Common myeloid progenitor, CD34-positive (primary cell): ENCODE measurements at places on chromosomes 2 and 18.
A peak's percentile ranks its signal among the peaks of the same experiment; 100 is the strongest.

DNA sequence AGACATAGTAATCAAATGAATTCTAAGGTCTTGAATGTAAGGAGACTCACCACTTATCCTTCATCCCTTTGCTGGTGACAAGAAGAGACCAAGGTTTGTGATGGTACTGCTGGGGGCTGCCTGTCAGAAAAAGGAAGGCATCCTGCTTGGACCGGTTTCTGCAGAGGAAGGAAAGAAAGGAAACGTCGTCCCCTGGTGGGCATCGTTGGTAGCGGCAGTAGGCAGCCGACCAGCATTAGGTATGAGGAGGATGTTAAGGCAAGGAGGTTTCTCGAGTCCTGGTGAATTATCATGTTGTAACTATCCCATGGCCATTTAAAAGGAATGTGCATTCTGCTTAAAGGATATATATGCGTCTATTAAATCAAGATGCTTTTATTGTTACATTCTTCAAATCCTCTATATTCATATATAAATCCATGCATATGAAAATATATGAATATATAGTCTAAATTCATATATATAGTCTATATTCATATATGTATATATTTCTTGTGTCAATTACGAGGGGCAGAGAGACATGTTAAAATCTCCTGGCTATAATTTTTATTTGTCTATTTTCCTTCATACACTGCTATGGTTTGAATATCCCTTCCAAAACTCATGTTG lies 94.4 kb upstream of the TGFA start:
- H3K36me3 ChIP-seq = no peaks in the 10 kb centered on the region
- H3K4me3 ChIP-seq = no peak overlapping the region
- H3K4me1 ChIP-seq = no peaks in the 10 kb centered on the region
- peak; percentile 76 for DNase-seq
- H3K27me3 ChIP-seq = no peaks in the 10 kb centered on the region

- DNase-seq = no peak
- no peak overlapping the region for H3K27ac ChIP-seq
- peaks cover 19% of the 10 kb centered on the region for H3K4me1 ChIP-seq
These were observed 1.4 kb upstream of the DOK6 start for GRCh38 chr18:69399253-69399652.

- no peaks in the 10 kb centered on the region for H3K27me3 ChIP-seq
- H3K27ac ChIP-seq = no peak overlapping the region
- no peaks in the 10 kb centered on the region for H3K36me3 ChIP-seq
- no peaks in the 10 kb centered on the region for H3K4me1 ChIP-seq
- no peak for DNase-seq
These were observed 203.0 kb upstream of the KCNJ3 start for GRCh38 chr2:154495455-154495868.

GRCh38 chr2:120859814-120860578 lies 124.3 kb downstream of the GLI2 start:
- DNase-seq = no peak
- H3K4me1 ChIP-seq = no peaks in the 10 kb centered on the region
- no peaks in the 10 kb centered on the region for H3K27me3 ChIP-seq
- H3K36me3 ChIP-seq = no peaks in the 10 kb centered on the region
- H3K27ac ChIP-seq = no peak overlapping the region
- no peak overlapping the region for H3K4me3 ChIP-seq

- H3K36me3 ChIP-seq = no peaks in the 10 kb centered on the region
- H3K27me3 ChIP-seq = peaks cover 16% of the 10 kb centered on the region
- no peaks in the 10 kb centered on the region for H3K4me1 ChIP-seq
- H3K4me3 ChIP-seq = no peak overlapping the region
These were observed 17.9 kb downstream of the CYP26B1 start for GRCh38 chr2:72129681-72130340.

GRCh38 chr18:42742969-42743368 lies 372.5 kb downstream of the RIT2 start:
- H3K27me3 ChIP-seq = no peaks in the 10 kb centered on the region
- no peak overlapping the region for H3K4me3 ChIP-seq
- no peaks in the 10 kb centered on the region for H3K4me1 ChIP-seq
- no peak for DNase-seq

GRCh38 chr18:66682855-66683322 lies 79.0 kb upstream of the CDH19 start:
- peak overlapping the region; percentile 84 for H3K27ac ChIP-seq
- H3K4me1 ChIP-seq = peaks cover 28% of the 10 kb centered on the region
- no peaks in the 10 kb centered on the region for H3K36me3 ChIP-seq
- peak; percentile 74 for DNase-seq

DNA sequence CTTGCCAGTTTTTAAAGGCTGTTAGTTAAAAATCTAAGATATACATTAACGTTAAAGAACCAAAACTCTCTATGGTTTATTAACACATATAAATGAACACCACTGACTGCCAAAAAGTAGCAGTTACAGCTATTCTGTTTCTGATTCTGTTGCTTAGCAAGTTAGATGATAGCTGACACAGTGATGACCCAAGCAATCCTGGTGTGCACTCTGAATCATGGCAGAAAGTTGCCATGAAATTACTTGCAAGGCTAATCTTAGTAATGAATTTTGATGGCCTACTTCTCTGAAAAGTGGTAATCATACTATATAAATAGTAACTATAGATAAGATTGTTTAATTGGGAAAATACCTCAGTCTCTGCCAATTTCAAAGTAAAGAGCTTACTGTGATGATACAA lies 57.7 kb downstream of the ROCK2 start:
- H3K36me3 ChIP-seq = peaks cover 15% of the 10 kb centered on the region
- H3K4me3 ChIP-seq = no peak overlapping the region
- no peaks in the 10 kb centered on the region for H3K4me1 ChIP-seq
- H3K27ac ChIP-seq = no peak overlapping the region
- H3K27me3 ChIP-seq = no peaks in the 10 kb centered on the region

GRCh38 chr18:52636536-52636935 lies 296.5 kb downstream of the DCC start:
- no peaks in the 10 kb centered on the region for H3K36me3 ChIP-seq
- no peak for DNase-seq
- no peaks in the 10 kb centered on the region for H3K27me3 ChIP-seq
- H3K4me1 ChIP-seq = no peaks in the 10 kb centered on the region
- no peak overlapping the region for H3K27ac ChIP-seq

DNA sequence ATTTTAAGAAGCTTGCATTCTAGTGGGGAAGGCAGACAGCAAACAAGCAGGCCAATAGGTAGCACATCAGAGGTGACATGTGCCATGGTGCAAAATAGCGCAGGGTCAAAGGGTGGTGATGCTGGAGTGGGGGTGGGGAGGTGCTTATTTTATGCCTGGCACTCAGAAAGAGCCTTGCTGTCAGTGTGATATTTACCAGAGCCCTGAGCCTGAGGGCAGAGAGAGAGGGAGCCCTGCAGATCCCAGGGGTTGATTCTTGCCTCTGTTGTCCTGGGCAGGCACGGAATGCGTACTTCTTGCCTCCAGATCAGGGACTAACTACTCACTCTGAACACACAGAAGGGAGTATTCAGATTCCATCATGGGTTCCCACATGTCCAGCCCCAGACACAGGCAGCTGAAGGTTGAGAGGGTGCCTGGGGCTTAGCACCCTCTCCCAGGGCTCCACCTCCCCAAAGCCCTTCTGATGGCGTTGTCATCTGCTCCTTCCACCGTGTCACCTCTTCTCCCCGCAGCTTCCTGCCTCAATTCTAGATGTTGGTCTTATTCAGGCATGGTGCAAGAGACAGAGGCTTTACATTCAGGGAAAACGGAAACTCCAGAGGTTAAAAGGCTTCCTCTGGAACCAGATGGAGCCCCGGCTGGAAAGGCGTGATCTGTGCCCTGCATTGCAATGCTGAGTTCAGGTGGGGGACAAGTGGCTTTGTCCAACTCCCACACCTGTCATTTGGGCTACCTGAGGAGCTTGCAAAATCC lies 252.3 kb downstream of the HAUS1 start:
- H3K4me1 ChIP-seq = no peaks in the 10 kb centered on the region
- H3K27me3 ChIP-seq = no peaks in the 10 kb centered on the region
- no peaks in the 10 kb centered on the region for H3K36me3 ChIP-seq
- DNase-seq = no peak

DNA sequence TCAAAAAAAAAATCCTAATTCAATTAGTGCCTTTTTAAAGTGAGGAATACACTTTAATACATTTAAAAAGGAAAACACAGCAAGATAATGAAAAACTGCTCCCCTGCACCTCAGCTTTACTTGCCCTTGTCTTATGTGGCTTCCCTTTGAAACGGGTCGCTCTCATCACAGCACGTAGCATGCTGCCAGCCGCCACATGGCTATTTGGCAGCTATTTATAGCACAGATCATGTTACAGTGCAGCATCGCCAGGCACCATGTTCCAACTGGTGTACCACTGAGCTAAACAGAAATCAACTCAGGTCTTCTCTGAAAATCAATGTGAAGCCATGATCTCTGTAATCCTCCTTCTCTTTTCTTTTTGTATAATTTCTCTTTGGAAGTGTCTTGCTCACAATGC lies 65.1 kb downstream of the TMEM182 start:
- H3K4me1 ChIP-seq = no peaks in the 10 kb centered on the region
- H3K27ac ChIP-seq = no peak overlapping the region
- H3K36me3 ChIP-seq = no peaks in the 10 kb centered on the region
